ENCODE measurements at places on chromosomes 11 and 22.

GRCh38 chr11:10857459-10857708 is 469 bp downstream of the ZBED5 start:
- no peak for DNase-seq

DNA sequence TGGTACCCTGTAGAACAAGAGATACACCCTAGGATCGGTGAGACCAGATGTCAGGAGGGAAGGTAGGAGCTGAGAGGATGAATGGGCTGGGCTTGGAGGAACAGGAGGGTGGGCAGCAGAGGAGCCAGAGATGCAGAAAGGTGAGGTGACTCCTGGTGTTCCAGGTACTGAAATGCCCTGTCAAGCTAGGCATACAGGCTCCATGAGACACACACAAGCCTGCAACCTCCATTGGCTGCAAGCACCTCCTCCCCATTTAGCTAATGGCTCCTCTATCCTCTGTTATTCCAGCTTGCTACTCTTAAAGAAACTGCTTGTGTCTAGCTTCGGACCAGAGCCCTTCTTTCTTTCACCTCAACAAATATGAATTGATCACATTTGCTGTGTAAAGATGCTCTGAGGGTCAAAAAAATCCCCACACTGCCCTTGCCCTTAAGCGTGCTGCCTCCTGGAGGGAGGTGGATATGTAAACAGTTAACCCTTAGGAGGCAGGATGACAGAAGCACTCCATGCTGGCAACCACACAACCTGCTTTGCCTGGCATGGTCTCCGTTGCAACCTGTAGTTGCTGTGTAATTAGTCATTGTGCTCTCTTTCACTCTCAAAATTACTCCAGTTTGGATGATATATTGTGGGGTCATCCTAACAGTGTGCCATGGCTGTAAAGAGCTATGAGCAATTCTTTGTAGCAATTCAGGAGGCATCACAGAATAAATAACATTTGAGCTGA is 156.0 kb downstream of the PKNOX2 start:
- DNase-seq: no peak

- peak; percentile 37 for DNase-seq
Observed at GRCh38 chr11:61967924-61968757, 707 bp upstream of the FTH1 start.

- no peak for DNase-seq
Observed at GRCh38 chr22:40335358-40335757, 10.9 kb upstream of the ADSL start.

- no peak for DNase-seq
Observed at GRCh38 chr22:45529971-45530575, 27.4 kb downstream of the FBLN1 start.

DNA sequence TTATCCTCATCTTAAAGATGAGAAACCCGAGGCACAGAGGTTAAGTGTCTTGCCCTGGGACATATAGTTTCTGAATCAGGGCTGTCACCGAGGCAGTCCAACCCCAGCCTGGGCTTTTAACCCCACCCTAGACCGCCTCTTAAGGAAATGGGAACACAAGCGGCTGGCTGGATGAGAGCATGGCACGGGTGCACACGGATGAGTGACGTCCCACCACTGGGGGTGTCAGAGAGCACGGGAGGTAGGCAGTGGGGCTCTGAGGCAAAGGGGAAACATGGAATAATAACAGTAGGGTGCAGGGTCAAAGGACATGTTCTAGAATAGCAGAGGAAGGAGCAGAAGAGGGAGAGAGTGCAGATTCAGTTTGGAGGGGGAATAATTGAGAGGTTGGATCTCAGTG is 22.3 kb downstream of the PPFIBP2 start:
- no peak for DNase-seq

DNA sequence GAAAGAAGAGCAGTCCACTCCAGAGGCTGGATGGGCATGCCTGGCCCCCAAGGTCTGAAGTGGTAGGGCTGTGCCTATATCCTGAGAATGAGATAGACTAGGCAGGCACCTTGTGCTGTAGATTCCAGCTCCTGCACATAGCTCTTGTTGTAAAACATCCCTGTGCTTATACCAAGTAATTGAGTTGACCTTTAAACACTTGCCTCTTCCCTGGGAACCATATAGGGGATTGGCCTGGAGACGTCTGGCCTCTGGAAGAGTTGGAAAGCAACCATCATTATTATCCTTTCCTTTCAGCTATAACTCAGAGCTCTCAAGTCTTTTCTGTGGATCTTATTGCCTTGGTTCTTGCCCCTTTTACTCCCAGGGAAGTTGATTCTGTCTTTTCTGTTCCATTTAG is 15.1 kb downstream of the LIMK2 start:
- DNase-seq: no peak

DNA sequence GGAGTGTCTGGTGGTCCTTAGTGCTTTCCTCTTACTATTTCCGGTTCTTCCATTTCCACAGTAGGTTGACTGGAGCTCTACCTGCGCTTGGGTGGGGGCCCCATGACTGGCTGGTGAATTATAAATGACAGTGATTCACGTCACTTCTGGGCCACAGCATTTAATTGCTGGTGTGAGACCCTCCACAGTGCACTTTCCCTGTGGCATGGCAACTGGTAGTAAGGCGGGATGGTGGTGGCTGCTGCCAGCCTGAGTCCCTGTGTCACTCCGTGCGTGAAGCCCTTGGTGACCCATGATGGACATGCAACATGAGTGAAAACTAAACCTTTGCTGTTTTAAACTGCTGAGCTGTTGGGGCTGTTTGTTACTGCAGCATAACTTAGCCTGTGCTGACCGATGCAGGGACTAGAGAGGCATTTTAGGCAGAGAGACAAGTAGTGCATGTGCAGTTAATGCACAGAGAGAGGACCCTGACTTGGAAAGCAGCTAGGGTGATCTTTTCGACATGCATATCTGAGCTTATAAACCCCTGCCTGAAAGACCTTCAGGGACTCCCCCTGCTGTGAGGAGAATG is 3.1 kb downstream of the PRDM11 start:
- DNase-seq: no peak

DNA sequence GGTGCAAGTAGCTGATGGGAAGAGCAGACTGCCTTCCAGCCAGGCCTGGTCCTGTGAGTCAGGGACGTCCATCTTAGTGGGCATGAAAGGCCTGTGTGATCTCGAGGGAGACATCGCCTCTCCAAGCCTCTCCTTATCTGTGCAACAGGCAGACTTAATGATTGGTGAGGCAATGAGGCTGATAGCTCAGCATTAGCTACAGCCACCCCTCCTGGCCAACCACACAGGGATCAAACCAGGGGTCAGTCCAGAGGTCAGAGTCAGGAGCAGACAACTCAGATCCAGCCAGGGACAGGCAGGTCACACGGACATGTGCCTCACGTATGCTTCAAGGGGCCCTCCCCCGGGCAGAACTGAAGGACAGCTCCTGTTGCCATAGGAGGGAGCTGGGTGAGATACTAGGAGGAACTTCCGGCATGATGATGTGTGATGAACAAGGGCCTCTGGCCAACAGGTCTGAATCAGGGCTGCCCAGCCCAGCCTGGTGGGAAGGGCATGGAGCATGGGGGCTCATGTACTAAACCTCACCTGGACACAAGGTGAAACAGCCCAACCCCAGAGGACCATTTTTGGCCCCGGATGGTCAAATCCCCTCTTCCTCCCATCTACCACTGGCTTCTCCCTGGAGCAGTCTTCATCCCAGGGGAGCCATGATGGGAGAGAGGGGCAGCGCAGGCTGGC is 2.8 kb upstream of the APOC3 start:
- no peak for DNase-seq

DNA sequence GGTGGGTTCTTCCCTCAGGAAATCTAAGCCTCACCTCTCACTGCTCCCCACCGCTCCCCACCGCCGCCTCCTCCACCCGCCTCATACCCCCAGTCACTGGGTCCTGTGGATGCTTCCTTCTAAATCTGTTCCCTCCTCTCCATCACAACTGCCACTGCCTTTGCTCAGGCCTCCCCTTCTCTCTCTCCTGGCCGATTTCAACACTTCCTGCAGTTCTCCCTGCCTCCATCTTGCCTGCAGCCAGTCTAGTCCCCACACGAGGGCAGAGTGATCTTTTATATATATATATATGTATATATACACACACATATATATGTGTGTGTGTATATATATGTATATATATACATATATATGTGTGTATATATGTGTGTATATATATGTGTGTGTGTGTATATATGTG is 27.8 kb downstream of the CREB3L1 start:
- DNase-seq: peak; percentile 30

- no peak for DNase-seq
Observed at GRCh38 chr11:2539371-2540222, 94.8 kb downstream of the KCNQ1 start.

DNA sequence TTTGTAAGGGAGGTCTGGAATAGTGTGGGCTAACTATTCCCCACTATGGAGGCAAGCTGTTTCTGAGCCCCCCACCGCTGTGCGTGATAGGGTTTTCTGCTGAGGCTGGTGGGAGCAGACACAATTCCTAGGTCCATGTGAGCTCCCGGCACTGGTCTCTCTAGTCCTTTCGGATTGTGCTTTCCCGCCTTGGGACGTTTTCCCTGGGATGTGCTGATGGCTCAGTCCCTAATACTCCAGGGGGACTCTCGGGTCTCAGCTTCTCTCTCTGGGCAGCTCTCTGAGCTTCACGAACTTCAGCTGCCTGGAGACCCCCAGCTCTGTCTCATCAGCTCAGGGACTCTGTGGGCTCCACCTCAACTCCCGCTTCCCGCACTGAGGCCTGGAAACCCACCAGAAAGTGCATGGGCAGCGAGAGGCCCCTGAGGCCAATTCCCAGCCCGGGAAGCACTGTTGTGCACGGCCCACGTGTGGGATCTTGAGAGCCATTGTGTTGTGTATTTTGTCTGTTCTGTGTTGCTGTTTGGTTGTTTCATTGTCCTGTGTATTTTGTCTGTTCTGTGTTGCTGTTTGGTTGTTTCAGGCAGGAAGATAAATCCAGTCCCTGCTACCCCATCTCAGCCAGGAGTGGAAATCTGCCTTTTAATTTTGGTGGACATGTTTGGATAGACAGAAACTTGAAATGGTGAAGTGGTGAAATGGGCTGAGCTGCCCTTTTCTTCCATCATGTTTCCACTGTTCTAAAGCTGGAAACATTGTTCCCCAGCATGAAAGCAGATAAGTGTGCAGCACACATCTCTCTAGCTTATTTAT is 12.7 kb upstream of the TNNT3 start:
- no peak for DNase-seq

DNA sequence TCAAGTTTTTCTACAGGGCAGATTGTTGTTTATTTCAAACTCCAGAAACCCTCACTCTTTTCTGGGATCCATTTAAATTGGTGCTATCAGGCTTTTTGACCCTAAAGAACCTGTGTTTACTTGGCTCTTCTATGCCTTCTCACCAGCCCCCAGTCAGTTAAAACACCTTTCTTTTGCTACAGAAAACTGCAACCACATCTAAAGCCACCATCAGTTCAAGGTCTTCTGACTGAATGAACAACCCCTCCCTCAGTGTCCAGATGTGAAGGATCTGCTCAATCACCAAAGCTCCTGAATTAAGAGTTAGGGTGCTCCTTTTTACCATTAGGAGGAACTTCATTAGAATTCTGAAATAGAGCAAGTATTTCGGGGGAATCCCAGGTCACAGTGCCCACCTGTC is 7.0 kb upstream of the GLYATL1B start:
- no peak for DNase-seq

DNA sequence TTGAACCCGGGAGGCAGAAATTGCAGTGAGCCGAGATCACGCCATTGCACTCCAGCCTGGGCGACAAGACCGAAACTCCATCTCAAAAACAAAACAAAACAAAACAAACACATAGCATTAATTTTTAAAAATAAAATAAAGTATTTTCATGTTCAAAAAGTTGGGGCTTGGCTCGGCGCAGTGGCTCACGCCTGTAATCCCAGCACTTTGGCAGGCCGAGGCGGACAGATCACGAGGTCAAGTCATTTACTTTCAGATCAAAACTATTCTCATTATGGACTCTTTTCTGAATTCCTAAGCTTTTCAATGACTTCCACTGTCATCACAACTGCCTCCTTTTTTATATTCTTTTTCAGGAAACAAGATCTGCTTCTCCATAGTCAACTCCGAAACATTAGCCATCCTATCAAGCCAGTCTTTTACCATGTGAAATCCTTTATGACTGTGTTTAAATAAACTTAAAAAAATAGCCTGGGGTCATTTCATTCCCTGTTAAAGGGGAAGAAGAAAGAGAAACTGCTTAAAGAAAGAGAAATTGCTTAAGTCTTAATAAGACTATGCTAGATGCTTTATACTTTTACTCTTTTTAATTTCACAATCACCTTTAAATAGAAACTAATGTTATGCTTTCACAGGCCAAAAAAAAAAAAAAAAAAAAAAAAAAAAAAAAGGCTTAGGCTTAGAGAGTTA is 13.1 kb upstream of the CHRNA10 start:
- DNase-seq: no peak

DNA sequence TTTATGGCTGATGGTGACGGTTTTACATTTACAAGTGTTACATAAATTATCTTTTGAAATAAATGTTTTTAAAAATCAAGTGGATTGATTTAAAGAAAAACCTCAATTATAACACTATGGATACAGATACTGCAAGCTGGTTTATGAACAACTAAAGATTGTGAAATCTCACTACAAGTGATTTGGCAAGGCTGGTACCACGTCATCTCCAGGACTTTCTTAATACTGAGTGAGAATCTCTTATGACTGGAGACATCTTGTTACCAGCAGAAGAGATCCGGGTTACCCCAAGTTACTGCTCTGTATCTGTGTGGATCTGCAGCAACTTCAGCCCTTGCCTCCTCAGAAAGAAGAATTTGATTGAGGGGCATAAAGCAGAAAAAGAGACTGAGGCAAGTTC is 452.9 kb downstream of the MN1 start:
- no peak for DNase-seq

DNA sequence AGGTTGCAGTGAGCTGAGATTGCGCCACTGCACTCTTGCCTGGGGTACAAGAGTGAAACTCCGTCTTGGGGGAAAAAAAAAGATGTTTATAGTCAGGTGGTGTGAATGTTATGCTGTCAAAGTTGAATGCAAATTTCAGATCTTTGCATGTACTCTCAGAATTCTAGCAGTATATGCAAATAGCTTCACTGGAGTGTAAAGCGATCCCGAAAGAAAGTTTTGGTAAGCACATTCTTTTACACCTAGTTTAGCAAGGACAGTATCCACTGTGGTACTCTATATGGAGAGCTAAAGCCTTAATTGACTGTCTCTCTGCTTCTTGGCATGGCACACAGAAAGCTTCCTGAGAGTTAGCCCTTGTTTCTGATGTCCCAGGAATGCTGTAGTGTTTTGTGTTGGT is 4.0 kb downstream of the JAM3 start:
- DNase-seq: no peak

DNA sequence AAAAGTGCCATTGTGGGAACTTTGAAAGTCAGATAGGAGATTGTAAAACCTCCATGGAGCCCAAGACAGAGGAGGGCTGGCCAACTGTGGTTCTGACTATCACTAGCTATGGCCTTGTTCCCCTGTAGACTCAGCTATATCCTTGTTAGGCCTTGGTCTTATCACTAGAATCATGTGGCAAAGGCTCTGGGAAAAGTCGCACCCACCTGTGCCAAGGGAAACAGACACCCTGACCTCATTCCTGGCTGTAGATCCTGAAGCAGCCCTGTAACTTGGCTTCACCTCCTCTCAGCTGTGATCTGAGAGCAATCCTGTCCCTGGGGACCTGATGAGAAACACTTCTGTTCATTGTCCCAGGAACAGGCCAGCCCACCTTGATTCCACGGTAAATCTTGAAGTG is 566.2 kb downstream of the TMEM135 start:
- no peak for DNase-seq
